ENCODE measurements at places on chromosomes 2 and 18. TPM values are rescaled to one million over a fixed set of nuclear protein-coding genes. Genes with fewer than 3 reads are reported as not detected.
A peak's percentile ranks its signal among the peaks of the same experiment; 100 is the strongest.

The TMEM200C gene
- total RNA-seq = not detected

GRCh38 chr2:208669394-208669793, 262.8 kb downstream of the PTH2R start:
- DNase-seq = no peak

The NMUR1 gene
- total RNA-seq = not detected

DNA sequence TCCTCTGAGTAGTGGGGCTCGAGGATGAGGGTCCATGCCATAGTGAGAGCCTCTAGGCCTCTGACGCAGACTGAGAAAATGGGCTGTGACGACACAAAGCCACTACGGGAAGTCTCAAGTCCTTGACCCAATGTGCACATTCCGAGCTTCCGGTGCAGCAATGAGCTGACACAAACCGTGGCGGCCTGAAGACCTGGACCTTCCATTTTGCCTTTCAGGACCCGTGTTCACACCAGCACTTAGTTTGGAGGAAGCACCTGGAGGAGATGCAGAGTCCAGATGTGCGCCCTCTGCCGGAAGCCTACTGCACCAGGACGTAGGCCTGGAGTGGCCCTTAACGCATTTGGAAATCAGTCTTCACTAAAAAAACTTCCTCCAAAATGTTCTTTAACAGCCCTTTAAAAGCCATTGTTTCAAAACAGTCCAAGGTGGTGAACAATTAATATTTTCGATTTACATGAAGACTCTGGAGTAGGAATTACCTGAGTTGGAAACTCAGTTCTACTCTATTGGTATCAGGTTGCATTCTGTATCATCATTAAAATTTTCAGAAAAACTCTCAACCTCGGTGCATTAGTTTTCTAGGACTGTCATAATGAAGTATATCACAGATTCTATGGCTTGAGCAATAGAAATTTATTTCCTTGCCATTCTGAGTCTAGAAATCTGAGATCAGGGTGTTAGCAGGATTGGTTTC, 33.9 kb downstream of the BMP10 start:
- DNase-seq = no peak

The ADGRF3 gene
- total RNA-seq = 0.04 TPM

DNA sequence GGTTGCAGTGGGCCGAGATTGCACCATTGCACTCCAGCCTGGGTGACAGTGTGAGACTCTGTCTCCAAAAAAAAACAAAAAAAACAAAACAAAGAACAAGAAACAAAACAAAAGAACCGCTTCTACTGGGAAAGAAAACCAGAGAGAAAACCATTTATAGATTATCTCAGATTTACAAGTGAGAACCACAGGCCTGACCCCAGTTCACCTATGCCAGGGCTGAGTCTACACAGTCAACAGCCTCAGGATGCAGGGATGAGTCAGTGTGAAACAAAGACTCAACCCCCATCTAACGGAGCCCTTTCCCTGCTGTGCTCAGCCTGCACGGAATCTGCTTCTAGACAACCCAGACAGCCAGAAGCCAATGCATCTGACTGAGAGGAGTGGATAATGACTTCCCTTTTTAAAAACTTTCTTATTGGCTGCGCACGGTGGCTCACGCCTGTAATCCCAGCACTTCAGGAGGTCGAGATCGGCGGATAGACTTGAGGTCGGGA, 25.5 kb upstream of the YWHAQ start:
- DNase-seq = peak; percentile 67

- no peak for DNase-seq
These were observed 139.4 kb downstream of the ASB1 start for GRCh38 chr2:238566001-238566645.

GRCh38 chr2:165428926-165429325, 40.6 kb upstream of the CSRNP3 start:
- DNase-seq = no peak

The ANTXR1 gene
- total RNA-seq = 8.8 TPM

The MC5R gene
- not detected for total RNA-seq
